ENCODE measurements at places on chromosomes 13 and 19. TPM values are rescaled to one million over a fixed set of nuclear protein-coding genes. Genes with fewer than 3 reads are reported as not detected.

- peak; percentile 5 for DNase-seq
These were observed 5.5 kb upstream of the SULT2A1 start for GRCh38 chr19:47891622-47891922.

- no peak for DNase-seq
These were observed 224.2 kb downstream of the TSHZ3 start for GRCh38 chr19:31125071-31125470.

- DNase-seq = no peak
These were observed 291.9 kb upstream of the HTR2A start for GRCh38 chr13:47188802-47189201.

The DAND5 gene
- not detected for total RNA-seq

The PCCA gene
- total RNA-seq = 40.5 TPM
